ENCODE measurements at places on chromosomes 4 and X.

DNA sequence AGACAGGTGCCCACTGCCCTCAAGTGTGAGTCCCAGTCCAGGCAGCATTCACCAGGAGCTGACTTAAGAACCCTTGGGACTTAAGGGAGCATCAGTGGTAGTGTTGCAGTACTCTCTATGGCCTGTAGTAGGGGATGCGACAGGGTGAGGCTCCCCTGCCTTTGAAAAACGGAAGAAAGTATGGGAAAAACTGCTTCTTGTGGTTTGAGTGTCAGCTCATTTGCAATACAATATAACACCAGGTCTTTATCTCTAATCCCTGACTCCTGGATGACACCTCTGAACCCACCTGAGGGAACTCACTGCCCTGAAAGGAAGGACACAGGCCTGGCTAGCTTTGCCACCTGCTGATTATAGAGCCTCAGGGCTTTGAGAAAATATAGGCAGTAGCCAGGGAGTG, 176.0 kb downstream of the SMARCA1 start:
- no peak for DNase-seq

DNA sequence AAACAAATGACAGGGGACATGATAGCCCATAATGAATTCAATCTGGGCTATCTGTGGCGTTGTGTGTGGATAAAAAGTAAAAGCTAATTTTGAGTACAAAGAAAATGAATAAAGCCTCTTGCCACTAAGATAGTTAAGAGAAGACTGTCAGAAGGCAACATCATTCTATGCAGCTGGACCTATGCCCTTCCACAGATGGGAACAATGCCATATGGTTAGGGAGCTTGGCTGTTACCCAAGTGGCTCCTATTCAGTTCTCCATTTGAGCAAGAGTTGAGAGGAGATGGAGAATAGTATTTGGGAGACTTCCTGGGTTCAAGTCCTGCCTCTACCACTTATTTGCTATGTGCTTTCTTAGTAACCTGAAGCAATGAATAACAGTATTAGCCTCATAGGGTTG, 107.7 kb downstream of the ANXA3 start:
- no peak for DNase-seq

GRCh38 chr4:139596034-139596683, 40.1 kb upstream of the SETD7 start:
- DNase-seq, result no peak

DNA sequence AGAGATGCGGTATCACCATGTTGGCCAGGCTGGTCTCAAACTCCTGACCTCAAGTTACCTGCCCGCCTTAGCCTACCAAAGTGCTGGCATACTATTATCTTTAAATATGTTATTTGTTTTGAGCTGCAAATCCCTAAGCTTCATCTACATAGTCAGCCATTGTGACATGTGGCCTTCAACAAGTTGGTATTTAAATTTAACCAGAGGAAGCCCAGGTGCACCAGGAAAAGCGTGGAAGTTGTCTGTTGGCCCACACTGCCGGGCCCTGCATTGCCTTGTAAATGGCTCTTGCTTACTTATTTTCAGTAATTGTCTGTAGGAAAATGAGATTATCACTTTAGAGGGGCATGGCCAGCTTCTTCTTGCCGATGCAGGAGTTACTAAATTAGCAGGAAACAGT, 6.0 kb downstream of the WWC2 start:
- no peak for DNase-seq

GRCh38 chr4:169774466-169775445, 17.0 kb upstream of the HPF1 start:
- no peak for DNase-seq

GRCh38 chr4:10403633-10404445, 53.4 kb downstream of the ZNF518B start:
- DNase-seq, result no peak

GRCh38 chr4:188221090-188221489, 81.8 kb downstream of the TRIML1 start:
- DNase-seq, result no peak

GRCh38 chrX:12145402-12145801, 7.1 kb downstream of the FRMPD4 start:
- DNase-seq, result no peak

DNA sequence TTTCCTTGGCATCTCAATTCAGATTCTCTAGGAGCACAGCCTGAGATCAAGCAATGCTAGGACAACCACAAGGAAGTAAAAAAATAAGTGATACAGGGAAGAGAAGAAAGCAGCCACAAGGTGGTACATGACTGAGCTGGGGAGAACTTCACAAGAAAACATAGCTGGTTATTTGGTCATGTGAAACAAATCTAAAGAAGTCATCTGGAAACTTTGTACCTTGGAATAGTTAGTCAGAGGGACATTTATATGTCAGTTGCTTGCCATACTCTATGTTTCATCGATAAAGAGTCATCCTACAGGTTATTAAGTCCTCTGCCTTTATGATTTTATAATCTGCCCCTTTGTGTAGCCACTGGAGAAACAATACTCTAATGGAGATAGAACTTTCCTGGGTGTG, 575.1 kb downstream of the IL15 start:
- no peak for DNase-seq

GRCh38 chr4:48103483-48104139, 30.4 kb downstream of the TXK start:
- no peak for DNase-seq

DNA sequence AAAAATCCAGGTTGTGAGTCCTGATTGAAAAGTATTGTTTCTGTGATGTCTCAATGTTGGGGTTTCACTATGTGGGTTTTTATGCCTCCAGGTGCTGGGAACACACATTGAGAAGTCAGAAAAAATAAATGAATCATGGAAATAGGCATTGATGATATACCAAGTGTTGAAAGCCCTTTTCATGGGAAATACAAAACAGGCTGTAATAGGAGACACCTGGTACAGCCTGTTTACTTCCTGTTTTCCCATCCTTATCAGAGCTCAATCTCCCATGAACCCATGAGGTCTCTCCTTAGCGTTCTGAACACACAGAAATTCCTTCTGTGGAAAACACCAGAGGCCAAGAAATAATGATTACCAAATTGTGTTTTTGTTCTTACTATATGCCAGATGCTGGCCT, 106.3 kb upstream of the BOD1L1 start:
- DNase-seq, result no peak

- no peak for DNase-seq
These were observed 162.9 kb upstream of the FGF13 start for GRCh38 chrX:138874271-138874935.

- DNase-seq, result no peak
These were observed 116.0 kb downstream of the PACRGL start for GRCh38 chr4:20816287-20816686.

DNA sequence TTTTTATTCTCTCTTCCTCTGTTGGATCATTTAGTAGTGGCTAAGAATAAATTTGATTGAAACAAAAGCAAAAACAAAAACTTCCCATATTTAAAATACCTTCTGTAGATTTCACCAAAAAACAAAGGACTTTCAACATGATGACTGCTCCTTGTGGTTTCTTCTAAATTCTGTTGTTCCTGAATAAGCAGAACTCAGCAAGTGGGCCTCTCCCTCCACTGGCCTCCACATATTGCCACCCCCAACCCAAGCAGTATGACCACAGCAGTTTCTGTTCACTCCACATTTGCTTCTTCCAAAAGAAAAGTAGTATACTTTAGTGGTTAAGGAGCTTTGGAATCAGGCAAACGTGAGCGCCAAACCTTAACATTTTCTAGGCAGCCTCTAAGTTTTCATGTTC, 114.7 kb downstream of the COX18 start:
- DNase-seq, result no peak

DNA sequence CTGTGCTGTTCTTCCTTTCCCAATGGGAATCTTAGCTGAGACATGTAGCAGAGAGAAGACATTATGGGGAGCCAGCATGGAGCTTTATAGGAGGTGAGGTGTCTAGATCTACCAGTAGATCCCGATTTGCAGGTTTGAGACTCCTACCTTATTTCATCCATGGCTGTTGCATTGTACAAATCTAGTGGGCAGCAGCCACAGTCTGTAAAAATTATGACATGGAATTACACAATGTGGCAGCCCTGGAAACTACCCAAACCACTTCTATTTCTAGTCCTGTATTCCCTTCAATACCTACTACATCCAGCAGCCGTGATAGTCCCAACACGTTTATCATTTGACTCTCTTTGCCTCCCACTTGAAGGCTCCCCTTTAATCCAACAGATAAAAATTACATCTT, 8.1 kb downstream of the ATP7A start:
- DNase-seq, result no peak

DNA sequence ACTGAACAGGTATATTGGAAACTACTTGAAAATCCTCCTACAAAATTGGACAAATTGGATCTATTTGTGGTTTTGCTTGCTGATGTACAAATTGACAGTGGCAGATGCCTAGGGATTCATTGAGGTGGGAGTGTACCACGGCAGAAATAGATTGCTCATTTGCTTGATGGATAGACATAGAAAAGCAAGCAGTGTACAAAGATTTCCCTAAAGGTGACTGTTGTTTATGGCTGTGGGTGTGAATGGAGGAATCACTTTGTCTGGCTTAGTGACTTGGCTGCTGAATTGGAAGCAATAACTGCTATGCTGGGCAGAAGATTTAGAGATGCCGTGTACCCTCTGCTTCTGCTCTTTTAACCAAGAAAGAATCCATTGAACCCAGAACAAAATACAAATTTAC, 191.0 kb upstream of the GRID2 start:
- DNase-seq, result no peak
